ENCODE measurements at places on chromosomes 7 and 10.

DNA sequence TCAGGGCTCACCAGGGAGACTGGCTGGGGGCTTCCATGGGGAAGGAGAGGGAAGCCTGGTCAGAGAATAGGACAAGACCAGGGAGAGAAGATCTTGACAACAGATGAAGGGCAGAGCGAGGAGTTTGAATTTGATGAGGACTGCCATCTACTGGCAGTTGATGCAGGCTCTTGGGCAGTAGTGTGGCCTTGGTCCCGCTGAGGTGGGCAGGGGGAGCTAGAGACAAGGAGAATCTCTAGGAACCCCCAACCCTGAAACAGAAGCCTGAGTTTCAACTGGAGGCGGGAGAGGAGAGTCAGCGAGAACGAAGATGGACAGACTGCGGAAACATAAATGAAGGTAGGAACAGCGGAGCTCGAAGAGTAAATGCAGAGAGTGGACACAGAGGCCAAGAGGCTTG, 81.0 kb downstream of the PPP1R3C start:
- peak; percentile 59 for DNase-seq

GRCh38 chr10:98655492-98655891, 208.8 kb upstream of the HPS1 start:
- no peak for DNase-seq

GRCh38 chr10:5600908-5601307, 65.5 kb downstream of the ASB13 start:
- no peak for DNase-seq

GRCh38 chr7:120402801-120403200, 129.8 kb downstream of the KCND2 start:
- no peak for DNase-seq

- DNase-seq: peak; percentile 56
Measured at GRCh38 chr7:30159698-30160143, 24.9 kb downstream of the MTURN start.

- DNase-seq: no peak
Measured at GRCh38 chr10:122422266-122422989, 32.0 kb upstream of the ARMS2 start.

DNA sequence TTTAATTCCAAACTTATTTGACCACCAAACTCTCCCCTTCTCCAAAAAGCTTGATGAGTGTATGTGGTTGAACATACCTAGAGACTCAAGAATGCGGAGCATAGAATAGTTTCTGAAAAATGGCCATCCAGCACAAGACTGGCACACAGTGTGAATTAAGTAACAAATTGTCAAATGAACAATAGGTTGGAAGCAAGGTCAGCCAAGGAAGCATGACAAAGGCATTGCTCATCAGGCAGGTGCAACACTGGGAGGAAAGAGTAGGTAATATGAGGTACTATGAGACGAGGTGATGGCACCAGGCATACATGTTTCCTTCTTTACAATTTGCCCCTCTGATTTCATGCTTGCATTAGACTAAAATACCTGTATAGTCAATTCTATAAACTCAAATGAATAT, 73.7 kb downstream of the DKK1 start:
- no peak for DNase-seq

DNA sequence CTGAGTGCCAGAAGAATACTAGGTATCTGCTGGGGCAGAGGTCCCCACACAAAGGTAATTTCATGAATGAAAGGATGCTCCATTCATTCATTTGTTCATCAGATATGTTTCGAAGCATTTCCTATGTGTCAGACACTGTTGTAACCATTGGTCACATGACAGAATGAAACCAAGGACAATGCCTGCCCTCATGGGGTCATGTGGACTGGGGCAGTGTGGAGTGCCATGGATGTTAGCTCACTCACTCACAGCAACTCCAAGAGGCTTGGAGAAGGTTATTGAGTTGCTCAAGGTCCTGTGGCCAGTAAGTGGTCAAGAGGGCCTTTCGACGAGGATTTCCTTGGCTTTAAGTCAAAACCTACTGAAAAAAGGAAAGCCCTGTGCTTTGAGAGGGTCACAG, 223.5 kb downstream of the ARHGAP12 start:
- no peak for DNase-seq

DNA sequence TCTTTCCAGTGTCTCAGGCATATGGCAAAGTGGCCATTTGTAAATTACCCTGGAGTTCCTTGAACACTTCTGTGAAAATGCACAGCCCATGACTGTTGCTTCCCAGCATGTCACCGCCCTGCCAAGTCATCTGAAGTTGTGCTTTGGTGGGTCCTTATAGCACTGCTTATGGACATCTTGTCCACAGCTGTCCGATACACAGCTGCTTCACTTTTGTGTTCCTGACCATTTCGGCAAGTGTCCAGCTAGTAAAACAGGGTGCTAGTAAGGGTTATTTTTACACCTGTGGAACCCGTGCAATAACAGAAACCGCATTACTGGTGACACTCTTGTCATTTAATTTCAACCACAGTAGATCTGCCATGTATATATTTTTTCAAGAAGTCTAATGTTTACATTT, 29.7 kb downstream of the PIP4K2A start:
- peak; percentile 15 for DNase-seq

DNA sequence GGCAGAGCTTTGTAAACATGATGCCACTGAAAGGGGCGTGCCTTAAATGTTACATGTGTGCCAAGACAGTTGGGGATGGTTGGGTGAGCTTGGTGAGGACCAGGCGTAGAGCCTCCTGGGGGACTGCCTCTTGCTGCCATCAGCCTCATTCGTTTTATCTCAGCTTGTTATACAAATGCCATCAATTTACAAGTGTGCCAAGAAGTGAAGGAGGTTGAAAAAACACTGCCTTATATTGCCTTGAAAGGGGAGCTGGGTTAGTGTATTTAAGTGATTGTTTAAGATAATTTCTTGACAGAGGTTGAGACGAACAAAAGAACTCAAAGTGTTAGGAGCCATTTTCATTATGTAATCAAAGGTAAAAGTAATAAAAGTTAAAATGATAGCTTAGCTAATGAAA, 354.7 kb downstream of the PHTF2 start:
- no peak for DNase-seq

DNA sequence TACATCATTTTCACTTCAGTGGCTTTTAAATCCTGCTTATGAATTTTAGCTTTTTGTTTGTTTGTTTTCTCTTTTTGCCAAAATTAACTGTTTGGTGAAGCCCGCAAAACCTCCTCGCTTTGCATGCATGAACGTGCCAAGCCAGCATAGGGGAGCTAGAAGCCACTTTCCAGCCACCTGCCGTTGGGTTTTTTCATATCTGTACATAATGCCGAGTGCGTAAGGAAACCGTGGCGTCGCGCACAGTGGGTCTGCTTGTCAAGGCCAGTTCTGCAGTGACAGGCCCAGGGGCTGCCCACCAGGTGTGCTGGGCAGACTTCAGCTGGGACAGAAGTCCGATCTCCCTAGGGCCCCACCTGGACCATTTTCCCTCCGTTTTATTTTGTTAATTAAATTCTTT, 41.1 kb downstream of the WIPI2 start:
- no peak for DNase-seq

- peak; percentile 24 for DNase-seq
Measured at GRCh38 chr7:16504019-16504418, 22.6 kb upstream of the LRRC72 start.

- no peak for DNase-seq
Measured at GRCh38 chr10:98621630-98622029, 174.9 kb upstream of the HPS1 start.

DNA sequence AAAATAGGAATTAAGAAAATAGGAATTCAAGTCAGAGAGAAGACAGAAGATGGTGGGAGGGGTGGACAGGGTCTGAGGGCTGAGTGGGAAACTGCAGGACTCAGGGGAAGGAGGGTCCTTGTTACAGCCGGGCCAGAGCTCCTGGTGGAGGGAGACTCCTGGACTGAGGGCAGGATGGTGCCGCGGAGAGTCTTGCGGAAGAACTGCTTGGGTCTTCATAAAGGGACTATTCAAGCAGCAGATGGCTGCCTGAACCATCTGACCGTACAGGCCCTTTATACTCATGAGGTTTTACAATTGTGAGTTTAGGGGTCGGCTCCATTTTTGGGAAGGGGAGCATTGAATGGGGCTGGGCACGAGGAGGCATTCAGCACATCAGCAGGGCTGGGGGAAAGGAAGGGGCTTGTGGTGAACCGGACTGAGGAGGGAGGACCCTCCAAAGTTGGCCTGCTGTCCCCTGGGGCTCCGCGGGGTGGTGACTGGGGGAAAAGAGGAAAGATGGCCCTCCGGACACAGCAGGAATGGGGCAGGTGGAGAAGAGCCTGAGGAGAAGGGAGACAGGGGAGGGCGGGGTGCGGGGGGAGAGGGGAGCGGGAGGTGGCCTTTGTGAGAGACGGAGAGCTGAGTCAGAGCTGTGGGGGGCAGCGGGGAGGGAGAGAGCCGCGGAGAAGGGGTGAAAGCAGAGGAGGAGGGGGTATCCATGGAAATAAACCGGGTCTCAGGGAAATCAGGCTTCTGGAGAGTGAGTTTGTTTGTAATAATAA, 1.5 kb downstream of the FAM131B start:
- DNase-seq: no peak

DNA sequence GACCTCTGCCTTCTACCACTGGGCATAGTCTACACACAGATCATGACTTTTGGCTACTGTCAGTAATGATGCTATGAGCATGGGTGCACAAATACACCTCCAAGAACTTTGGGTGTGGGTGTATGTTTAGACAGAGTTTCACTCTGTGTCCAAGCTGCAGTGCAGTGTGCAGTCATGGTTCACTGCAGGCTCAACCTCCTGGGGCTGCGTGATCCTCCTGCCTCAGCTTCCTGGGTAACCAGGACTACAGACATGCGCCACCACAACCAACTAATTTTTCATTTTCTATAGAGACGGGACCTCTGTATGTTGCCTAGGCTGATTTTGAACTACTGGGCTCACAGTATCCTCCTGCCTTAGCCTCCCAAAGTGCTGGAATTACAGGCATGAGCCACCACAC, 194.4 kb downstream of the NSUN6 start:
- no peak for DNase-seq

GRCh38 chr7:72040641-72041040, 371.5 kb downstream of the CALN1 start:
- no peak for DNase-seq

DNA sequence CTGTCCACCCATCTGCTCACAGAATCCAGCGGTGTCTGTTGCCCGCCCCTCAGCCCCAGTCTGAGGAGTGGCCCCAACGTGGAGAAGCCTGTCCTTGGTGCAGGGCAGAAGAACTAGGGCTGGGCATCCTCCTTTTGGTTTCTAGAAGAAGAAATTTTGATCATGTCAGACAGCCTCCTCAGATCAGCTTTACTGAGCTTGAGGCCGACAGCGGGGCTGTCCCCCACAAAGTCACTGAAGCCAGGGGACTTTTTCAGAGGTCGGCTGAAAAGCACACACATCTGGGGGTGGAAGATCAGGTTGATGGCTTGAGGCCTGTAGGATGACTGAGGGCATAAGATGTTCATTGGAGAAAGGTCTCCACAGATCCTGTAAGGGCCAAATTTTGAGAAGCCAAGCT, 767.9 kb downstream of the GRID1 start:
- DNase-seq: no peak

DNA sequence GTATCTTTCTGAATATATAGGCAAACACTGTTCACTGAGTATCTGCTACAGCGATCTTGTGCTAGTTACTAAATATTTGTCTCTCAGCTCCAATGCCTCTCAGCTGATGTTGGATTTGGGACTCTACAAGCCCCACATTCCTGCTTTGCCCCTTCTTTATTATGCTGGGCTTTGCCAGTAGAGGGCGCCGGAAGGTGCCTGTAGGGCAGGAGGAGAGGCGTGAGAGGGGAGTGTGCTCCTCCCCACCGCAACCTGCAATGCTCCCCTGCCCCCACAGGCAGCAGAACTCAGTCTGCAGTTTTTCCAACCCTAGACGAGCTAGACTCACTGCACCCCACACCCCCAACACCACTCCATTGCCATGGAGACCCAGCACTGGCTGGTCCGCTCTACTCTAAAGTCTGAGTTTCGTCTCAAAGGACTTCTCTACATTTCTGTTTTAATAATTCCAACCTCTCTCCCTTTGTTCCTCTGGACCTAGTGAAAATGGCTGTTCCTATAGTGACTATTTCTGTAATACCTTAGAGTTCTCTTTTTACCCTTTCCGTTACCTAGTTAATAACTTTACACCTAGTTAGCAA, 337.6 kb downstream of the CCSER2 start:
- peak; percentile 18 for DNase-seq

DNA sequence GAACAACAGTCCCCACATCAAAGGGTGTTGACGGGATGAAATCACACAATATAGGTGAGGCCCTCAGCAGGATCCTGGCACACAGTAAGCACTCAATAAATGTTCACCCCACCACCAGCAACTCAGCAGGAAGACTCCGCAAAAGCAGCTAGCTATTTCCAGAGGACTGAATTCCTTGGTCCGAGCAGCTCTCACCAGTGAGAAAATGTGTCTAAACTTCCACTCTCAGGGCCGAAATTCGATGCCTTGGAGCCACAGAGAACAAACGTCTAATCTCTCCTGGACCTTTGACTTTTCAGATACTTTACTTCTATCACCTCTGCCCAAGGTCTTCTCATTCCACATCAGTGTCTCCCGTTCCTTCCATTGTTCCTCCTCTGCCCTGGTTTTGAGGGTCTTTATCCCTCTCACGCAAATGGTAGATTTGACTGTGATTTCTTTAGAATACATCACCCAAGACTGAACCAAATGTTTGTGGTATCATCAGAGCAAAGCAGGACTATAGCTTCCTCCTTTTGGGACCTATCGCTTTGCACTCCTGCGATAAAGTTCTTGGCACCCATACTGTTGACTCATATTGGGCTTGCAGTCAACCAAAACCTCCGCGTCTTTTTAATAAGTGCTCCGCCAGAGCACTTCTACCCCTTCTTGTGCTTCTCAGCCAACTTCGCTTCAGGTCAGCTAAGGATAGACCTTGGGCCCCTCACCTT, 903 bp upstream of the NT5C2 start:
- DNase-seq: no peak

DNA sequence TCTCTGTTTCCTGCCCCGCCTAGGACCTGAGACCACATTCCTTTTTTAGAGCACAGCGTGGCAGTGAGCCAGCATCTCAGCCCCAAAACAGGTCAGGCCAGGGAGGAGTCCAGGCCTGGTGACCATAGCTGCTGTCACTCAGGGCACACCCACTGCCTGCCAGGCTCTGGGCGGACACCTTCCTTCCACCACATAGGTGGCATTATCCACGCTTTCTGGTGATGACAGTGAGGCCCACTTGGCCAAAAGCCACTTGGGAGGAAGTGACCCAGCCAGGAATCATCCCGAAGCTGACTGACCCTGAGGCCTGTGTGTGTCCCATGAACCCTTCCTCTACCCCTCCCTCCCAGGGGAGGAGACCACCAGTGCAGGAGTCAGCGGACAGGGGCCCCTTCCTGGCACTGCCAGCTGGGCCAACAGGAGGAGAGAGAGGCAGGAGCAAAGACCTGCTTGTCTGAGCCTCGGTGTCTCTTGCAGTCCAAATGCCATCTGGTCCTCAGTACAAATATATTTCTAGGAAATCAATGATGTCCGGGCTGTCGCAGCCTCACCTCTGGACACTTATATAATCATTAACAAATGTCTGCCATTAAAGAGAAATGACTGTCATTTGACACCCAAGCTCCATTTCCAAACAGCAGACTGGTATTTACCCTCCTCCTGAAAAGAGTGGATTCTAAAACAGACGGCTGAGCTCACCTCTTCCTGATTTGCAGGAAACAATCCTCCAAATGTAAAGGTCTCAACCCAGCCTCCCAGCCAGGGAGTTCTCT, 63.0 kb downstream of the ABRAXAS2 start:
- DNase-seq: peak; percentile 19

- DNase-seq: no peak
Measured at GRCh38 chr7:88432301-88432700, 125.6 kb upstream of the STEAP4 start.

Measured in ELR (cell line).